ENCODE measurements at places on chromosomes 3 and 15.

DNA sequence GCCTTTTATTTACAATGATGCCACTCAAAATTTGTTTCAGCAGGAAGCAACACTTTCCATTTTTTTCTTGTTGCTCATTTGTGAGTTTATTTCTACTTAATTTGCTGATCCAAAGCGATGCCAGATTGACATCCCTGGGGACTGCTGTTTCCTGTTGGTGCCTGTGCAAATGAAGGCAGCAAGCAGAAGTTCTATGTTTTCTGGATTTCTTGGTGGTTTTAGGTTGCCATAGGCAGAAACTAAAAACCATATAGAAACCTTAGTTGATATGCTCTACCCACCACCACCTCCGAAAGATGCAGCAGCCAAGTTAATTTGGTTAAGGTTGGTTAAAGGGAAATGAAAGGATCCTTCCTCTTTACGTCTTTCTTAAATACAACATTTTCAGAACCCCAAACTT is 356.2 kb downstream of the RBMS3 start:
- no peak for DNase-seq

DNA sequence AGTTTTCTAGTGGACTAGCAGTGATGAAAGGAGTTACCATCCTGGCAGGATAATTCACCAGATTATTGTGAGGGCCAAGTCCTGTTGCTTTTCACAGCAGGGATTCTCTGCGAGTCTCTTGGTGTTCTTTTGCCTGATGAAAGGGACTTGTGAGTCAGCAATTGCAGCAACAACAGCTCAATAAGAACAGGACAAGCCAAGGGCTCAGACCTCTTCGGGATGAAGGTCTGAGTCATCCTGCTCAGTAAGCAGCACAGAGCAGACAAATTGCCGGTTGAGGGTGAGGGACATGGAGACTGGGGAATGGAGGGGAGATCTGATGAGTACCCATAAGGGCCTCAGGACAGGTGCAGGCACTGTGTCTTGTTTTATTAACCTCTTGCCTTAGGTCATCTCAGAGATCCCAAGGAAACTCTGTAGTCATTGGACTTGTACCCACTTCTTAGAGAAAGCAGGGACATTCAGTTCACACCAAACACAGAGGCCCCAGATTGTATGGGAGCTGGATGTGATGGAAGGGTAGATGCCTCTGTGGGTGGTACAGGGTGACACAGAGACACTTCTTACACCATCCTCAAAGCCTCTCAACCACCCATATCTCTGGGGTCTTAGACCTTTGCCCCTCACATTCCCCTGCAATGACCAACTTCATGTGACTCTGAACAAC is 173.8 kb upstream of the TLE3 start:
- no peak for DNase-seq

- DNase-seq: no peak
Measured at GRCh38 chr15:61659566-61660190, 400.6 kb downstream of the VPS13C start.

GRCh38 chr15:25543196-25543595 is 104.4 kb upstream of the UBE3A start:
- no peak for DNase-seq

DNA sequence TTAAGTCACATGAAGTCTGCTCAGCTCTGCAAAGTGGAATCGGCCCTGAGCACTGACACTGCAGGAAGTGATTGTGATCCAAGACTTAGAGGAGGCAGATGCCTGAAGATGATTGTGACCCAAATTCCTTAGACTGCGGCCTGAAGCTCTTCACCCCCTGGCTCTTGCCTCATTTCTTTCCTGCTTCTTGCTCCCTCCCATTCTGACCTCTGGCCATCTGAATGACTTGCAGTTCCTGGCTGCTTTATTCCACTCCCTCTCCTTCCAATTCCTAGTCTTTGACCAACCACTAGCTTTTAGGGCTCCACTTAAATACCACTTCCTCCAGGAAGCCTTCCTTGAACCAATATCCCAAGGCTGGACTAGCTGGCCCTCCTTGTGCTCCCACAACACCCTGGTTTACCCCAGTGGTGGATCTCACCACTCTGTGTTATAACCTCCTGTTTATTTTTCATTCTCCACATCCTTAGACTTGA is 9.9 kb upstream of the EPB42 start:
- no peak for DNase-seq

- DNase-seq: no peak
Measured at GRCh38 chr15:44029940-44030568, 165.0 kb downstream of the FRMD5 start.

DNA sequence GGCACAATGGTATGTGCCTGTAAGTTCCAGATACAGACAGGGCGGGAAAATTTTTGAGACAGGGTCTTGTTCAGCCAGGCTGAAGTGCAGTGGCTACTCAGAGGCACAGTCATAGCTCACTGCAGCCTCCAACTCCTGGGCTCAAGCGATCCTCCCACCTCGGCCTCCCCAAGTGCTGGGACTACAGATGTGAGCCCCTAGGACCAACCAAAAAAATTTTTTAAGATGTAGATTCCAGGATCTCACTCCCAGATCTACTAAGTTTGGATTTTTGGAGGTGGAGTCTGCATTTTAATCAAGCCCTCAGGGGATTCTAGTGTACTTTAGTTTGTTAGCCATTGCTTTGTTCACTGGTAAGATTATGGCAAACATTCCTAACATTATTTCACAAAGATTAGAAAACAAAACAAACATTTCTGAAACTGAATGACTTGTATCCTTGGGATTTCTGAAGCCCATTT is 2.7 kb downstream of the LIPH start:
- DNase-seq: no peak

DNA sequence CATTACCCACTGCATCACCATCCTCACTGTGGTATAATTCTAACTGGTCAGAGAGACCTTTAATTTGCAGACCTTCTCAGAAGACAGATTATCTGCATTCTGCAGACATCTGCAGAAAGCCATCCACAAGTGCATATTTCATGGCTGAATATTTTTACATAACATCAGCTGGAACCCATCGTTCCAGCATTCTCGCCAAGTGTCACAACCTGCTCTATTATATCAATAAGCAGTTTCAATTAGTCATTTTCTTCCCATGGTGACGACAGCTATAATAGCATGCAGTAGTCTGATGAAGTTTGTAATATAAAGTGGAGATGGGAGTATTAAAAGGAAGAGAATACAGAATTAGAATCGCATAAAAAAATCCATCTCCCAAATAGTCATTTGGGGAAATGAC is 334.7 kb downstream of the FHIT start:
- no peak for DNase-seq

DNA sequence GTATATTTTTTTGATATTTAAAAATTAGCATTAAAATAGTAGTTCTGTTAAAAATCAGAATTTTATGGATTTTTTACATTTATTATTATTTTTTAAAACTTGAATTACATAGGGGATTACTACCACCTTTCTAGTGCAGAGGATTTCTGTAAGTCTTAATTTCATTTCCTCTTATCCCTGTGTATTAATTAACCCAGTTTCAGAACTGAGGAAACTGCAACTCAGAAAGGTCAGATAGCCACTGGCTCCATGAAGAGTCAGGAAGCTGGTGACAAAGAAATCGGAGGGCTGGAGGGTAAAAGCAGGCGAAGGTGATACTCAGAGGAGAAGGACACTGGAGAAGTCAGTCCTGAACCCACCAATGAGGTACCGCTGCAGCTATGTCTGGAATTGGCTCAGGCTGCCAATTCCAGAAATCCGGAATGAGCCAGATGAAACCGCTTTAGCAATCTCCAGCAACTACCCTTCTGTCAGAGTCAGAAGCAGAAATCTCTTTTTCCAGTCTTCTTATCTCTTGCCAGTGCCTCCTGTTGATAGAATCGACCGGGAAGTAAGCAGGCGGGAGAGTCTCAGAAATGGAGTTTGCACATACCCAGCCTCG is 308.5 kb downstream of the SV2B start:
- no peak for DNase-seq

GRCh38 chr3:158210067-158210466 is 100.2 kb downstream of the RSRC1 start:
- no peak for DNase-seq

DNA sequence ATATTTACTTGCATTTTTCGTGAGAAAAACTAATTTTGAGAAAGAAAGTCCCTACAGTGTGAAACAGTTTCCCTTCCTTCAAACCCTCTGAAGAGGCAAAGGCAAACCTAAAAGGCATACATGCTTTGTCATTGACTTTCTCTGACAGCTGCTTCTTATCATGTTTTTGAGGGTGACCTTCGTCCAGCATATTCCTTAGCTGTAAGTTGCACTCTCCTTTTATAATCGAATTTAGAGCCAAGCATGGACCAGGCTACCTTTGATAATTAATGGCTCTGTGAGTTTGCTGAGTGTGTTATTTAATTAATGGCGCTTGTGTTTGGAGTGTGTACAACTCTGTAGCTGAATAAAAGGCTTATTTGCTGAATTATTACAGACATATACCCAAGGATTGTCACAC is 684.2 kb upstream of the CFAP20DC start:
- no peak for DNase-seq

DNA sequence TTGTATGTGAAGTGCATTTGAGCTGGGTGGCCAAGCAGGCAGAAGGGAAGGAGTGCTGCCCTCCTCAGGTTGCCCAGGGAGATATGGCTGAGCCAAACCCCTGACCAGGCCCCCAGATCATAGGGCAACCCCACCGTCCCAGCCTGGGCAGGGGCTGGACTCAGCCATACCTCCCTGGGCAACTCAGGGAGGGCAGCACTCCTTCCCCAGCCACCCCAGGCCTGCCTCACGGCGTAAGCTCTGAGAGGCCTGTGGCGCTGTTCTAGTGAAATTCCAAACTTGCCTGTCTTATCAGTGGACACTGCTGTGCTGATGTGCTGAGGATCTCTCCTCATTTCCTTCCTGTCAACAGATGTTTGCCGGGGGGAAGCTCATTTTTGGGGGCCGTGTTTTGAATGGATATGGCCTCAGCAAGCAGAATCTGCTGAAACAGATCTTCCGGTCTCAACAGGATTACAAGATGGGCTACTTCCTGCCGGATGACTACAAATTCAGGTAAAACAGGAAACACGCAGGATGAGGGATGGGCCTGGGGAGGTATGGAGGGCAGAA is 57.6 kb upstream of the FGD5 start:
- no peak for DNase-seq

DNA sequence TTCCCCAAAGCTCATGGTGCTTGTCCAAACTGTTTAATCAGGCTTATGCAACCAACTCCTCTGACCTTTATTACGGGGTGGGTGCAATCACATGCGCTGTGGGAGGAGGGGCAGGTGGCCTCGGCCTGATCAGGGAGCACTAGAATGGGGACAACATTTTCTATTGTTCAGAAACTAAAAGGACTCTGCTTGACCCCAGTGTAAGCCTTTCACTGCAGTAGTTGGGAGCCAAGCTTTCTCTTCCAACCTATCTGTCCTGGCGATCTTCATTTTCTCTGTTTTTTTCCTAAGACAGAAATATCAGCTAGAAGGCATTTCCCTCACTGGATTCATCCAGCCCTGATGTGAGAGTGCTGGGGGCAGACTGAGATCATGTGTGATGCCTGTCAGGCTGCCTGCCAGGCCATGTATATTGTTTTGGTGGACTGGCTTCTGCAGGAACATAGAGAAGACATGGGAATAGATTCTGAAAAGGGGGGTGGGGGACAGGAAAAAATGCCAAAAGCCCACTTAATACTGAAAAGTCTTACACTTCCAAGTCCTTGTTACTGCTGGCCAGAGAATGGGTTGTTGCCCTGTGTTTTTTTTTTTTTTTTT is 627.0 kb upstream of the TBL1XR1 start:
- DNase-seq: no peak

DNA sequence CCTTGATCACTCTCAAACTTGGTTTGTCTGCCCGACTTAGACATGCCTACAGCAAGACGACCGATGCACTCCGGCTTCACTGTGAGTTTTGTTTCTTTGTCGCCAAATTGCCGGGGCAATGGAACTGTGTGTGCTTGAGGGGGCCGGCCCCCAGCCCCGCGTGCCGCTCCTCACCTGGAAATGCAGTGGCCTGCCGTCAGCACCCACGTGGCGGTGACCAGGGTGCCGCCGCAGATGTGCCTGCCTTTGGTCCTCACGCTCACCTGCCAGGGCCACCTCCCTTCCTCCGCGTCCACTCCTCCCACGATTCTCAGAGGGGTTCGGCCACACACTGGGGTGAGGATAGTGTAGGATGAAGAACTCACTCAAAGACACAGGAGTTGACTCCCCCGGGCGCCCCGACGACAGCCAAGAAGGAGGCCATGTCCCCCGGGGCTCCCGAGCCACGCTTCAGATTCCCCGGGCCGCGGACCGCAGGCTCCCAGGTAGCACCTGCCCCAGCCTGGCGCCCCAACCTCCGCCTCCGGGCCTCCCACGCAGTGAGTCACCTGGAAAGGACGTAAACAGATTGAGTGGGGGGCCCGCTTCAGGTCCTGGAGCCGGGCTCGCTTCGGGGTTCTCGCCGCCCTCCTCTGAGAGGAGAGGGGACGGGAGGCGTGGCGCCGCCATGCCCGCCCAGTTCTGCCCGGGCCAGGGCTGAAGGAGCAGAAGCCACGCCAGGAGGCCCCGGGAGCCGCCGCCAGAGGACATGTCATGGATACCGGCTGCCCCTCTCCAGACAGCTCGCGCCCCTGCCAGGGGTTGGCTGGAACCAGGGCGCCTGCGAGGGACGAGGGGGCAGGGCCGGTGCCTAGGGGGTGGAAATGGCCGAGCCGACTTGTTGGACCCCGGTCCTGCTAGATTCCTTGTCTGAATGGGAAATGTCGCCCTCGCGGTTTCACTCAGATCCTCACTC is 29.6 kb downstream of the MYL3 start:
- DNase-seq: no peak

GRCh38 chr15:58232281-58233065 is 94.3 kb downstream of the AQP9 start:
- no peak for DNase-seq

- no peak for DNase-seq
Measured at GRCh38 chr3:1183320-1184048, 90.7 kb downstream of the CNTN6 start.

DNA sequence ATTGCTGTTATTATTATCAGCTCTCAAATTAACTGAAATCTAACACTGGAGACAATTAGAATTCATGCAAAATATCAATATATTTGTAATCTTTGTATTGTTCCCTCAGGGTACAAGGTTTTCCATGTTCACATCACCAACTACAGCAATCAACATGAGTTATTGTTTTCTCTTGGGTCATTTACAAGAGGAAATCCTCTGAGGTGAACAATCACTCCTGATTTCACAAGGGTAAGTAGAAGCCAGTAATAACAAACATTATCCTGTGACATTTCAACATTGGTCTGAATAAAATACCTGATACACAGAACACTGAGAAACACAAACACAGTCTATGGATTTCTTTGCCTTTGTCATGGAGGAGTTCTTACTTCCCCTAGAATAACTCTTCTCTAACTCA is 174.0 kb downstream of the SUCNR1 start:
- no peak for DNase-seq

GRCh38 chr3:165669967-165670366 is 167.3 kb downstream of the BCHE start:
- no peak for DNase-seq

GRCh38 chr3:43319794-43320193 is 33.5 kb downstream of the SNRK start:
- DNase-seq: no peak

DNA sequence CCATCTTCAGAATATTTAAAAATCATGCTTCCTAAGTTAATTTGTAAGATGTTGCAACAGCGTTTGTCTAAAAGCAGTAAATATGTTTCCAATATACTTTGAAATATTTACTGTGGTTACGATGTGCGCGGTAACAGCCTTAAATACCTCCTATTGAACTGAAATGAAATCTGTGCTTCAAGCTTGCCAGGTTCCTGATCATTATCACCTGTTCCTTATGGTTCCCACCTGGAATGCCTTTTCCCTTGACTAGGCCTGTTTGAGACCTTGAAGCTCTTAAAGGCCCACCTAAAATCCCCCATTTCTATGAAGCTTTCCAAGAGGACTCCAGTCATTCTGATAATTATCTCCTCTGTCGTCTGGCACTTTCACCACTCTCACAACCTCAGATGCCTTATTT is 146.7 kb downstream of the NAALADL2 start:
- DNase-seq: no peak

All from activated T-cell treated with anti-CD3 and anti-CD28 coated beads for 48 hours (primary cell).